Suppressor macrophage treated with lipopolysaccharide for 4 hours (primary cell): ENCODE measurements at places on chromosomes 4 and X.

DNA sequence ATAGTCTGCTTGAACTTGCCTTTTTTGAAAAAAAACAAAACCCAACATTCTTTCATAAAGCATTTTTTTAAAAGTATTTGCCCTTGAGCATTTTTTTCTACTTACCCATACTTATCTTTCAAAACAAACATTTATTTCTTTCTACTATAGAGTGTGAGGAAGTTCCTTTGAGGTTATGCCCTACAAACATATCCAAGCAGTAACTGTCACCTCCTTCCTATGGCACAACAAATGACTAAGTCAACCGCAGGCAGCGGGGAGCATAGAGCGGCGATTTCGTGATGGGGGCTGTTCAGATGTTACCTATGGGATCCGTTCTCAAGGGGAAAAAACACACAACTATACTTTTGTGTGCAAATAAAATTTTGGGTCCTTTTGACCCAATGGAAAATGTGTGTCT, 19.4 kb downstream of the SPRY1 start:
- DNase-seq = peak; percentile 71

GRCh38 chrX:150084496-150085229, 146.4 kb upstream of the EOLA2 start:
- no peak for DNase-seq

DNA sequence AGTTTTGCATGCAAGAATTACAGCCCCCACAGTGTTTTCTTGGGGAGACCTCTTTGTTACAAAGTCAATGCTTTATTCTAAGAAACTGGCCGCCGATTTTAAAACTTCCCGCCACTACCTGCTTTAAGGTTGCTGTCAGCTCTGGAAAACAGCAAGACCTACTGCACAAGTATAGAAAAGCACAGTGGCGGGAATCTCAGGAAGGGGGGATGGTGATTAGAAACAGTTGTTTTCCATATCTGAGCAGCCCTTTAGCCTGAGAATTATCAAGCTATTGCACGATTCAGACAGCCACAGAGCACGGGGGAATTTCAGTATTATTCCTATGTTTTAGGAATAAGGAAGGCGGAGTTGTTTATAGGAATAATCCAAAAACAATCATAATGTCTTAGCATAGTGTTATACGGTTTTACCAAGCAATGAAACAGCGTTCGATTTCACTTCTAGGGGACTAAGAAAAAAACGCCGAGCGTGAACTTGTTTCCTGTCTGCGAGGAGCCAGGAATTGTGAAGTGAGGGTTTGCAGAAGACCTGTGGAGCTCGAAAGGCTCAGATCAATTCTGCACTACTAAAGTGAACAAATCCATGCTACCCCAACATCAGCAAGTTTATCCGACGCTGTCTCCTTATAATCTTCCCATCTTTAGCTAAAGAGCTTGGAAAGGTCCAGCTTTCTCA, 81.3 kb downstream of the HMGN5 start:
- peak; percentile 5 for DNase-seq

DNA sequence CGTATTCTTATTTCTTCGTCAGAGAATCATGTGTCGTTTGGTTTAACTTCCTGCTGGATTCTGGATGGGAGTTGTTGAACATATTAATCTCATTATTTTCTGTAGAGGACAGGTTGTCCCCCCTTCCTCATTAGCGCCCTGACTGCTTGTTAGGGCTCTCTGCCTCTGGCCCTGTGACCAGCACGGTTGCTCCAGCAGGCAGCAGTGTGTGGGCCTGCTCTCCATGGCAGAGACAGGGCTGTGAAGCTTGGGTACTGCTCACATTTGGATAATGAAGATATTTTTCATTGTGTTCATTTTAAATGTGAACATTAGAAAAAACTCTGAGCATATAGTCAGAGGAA, 102.7 kb downstream of the KLHL8 start:
- no peak for DNase-seq

GRCh38 chrX:144275843-144276242, 392.0 kb downstream of the UBE2NL start:
- DNase-seq = no peak

GRCh38 chrX:40010550-40011321, 87.0 kb downstream of the BCOR start:
- no peak for DNase-seq

DNA sequence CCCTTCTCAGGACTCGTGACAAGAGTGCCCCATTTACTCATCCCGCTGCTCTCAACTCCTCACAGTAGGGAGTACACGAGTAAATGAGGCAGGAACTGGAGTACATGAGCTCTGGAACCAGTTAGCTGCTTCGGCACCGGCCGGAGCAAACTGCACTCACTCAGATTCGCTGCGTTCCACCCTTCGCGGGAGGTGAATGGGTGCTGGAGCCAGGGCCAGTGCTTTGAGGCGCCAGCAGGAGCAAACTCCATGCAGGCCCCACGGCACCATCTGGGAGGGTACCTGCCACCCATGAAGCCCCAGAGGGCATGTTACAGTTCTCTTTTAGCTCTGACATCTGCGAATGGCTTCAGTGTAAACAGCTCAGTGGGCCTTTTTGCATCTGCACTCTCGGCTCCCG, 315.5 kb upstream of the GK2 start:
- no peak for DNase-seq

DNA sequence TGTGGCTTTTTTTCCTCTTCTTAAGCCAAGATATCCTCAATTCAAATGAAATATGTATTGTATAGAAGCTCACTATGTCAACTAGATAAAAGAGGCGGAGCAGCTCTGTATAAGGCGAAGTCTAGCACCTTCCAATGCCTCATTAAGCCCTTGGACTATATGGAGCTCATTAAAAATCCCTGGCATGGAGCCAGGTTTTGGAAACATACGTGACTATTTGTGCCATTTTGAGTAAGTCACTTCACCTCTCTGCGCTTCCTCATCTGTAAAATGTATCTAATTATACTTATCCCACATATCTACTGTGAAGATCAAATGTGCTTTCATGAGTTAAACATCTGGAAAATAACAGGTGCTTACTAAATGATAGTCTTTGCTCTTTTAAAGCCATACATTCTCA, 57.2 kb downstream of the YIPF6 start:
- no peak for DNase-seq

- DNase-seq = no peak
Observed at GRCh38 chr4:52996261-52997131, 134.4 kb downstream of the RASL11B start.

- DNase-seq = no peak
Observed at GRCh38 chrX:130848763-130849162, 54.2 kb downstream of the ENOX2 start.

- DNase-seq = no peak
Observed at GRCh38 chrX:107324493-107325310, 118.3 kb downstream of the DNAAF6 start.

DNA sequence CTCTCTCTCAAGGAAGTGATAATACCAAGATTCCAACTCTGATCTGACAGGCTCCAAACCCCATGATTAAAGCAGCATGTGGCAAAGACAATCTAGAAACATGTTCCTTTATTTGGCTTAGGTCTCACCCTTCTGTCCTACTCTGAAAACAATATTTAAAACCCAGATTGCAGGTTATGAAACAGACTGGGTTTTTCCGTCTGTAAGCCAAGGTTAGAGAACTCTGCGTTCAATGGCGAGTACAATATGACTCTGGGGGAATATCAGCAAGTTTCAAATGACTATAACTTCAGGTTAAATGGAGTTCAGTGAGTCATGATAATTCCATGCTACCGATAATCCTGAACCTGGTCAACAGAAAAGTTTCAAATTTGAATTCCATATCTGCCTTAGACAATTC, 50.8 kb downstream of the ANAPC10 start:
- no peak for DNase-seq

- no peak for DNase-seq
Observed at GRCh38 chr4:52959541-52959940, 97.4 kb downstream of the RASL11B start.

DNA sequence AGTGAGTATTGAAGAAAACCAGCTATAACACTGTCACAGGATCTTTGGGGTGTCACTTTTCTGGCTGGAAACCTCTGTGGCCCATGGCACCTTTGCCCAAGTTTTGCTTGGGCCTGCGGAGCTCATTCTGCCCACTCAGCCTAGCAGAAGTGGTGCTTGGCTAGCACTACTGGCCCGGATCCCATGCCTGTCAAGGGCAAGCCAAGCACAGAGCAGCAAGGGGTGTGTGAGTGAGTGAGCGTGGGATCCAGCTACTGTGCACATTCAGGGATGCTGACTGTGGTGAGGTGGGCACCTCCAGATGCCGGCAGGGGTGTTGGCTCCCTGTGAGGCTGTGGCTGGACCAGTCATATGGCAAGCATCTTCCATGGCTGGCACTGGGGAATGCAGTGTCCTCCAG, 55.4 kb upstream of the RASGEF1B start:
- DNase-seq = no peak

GRCh38 chrX:131595120-131595519, 51.2 kb downstream of the OR13H1 start:
- DNase-seq = no peak

- DNase-seq = no peak
Observed at GRCh38 chr4:145805490-145805889, 125.5 kb downstream of the C4orf51 start.

DNA sequence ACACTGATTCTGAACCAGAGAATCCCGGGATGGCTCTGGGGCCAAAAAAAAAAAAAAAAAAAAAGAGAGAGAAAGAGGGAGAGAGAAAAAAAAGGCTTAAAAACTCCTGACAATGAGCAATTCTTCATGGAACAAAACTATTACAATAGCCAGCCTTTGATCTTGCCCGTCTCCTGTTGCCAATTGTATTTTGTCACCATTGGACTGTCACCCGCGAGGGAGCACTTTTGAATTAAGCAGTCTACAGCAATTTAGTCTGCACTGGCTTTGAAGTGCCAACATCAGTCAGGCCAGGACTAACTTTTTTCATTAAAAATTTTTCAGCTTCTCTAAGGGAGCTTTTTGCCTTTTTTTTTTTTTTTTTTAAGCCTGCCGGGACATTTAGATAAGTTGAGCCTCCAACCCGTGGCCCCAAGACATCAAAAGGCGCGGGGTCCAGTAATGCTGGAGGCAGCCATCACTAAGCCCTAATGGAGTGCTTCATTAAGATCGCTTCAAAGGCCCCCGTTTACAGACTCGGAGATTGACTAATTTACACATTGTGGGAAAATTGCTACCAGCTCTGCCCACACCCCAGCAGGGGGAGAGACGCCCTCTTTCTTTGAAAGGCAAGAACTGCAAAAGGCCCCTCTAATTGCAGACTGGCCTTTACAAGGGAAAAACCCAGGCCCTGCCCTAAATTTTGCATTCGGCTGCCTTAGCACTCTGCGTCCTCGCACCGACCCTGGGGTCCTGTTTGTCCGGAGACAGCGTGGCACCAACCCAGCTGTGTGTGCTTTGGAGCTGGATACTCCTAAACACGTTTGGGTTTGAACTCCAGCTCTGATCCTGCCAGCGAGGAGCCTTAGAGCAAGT, 98.1 kb upstream of the MSX1 start:
- DNase-seq = no peak

GRCh38 chrX:31279359-31279758, 207.5 kb upstream of the FTHL17 start:
- no peak for DNase-seq

GRCh38 chr4:143699331-143700045, 987 bp downstream of the FREM3 start:
- DNase-seq = no peak

DNA sequence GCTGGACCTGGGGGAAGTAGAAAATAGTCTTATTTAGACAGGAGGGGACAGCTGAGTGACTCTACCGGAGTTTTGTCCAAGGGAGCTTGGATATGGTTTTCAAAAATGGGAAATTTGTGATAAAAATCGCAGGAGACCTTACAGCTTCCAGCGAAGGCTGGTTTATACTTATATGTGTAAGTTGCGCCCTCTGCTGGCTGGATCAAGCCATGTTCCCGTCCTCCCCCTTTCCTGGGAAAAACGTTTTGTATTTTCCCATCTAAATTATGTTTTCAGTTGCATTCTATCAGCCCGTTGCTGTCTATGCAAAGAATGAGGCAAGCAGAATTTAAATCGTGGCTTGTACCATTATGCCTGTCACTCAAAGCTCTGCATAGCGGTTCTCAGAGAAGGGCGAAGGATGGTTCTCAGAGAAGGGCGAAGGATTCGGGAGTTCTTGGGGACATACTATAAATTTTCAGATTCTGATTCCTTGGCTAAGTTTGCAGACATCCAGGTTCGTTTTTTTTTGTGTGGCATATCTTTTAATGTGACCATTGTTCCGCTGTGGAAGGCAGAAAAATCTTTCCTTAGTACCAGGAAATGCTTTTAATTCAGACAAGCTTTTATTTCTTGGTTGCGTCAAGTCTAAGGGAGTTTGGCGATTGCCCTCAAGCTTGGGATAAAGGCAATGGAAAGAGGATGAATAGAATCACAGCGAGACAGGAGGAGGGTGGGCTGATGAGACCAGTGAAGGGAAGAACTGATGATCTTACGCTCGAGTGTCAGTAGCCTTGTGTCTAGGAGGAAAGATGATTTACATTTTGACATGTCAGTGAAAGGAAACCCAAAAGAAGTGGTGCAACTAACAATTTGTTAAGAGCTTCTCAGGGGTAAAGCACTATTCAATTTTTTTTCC, 128.5 kb upstream of the ARX start:
- peak; percentile 52 for DNase-seq
